ENCODE measurements at places on chromosomes 16 and 17.

DNA sequence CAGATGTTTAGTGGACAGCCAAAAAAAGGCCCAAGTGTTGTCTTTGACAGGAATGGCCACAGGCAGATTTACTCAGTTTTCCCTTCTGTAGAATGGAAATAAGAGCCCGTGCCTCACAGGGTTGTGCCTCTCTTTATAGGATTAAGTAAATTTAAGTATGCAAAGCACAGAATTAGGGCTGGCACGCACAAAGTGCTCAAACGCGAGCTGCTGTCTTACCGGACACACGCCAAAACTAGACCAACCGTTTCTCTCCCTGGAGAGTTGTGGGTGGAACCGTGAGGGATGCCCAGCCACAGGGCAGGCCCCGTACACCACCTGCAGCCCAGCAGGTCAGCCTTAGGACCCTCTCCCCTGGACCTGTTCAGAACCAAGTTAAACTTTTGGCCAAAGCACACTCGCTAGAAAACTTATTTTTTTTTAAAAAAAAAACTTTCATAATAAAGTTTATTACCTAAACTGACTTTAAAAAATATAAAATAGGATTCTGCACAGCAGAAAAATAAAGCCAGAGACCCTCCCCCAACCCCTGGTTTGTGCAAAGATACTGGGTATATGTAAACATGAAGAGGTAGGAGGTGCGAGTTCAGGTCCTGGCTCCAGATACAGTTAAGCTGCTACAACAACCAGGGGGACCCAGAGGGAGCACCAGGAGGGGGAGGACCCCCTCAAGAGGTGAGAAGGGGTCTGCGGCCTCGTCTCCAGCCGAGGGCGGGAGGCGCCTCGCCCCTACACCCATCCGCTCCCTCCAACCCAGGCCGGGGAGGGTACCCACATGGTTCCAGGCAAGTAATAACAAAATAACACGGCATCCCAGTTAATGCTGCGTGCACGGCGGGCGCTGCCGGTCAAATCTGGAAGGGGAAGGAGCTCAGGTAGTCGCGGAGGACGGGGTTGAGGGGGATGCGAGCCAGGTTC lies 1.8 kb downstream of the SOCS1 start:
- no peaks in the 10 kb centered on the region for H3K36me3 ChIP-seq
- no peak overlapping the region for H3K4me3 ChIP-seq
- H3K27ac ChIP-seq, result no peak overlapping the region
- H3K4me1 ChIP-seq, result peaks cover 10% of the 10 kb centered on the region
- no peak for DNase-seq
- no peaks in the 10 kb centered on the region for H3K27me3 ChIP-seq

GRCh38 chr16:73771196-73772064 lies 525.2 kb upstream of the PSMD7 start:
- no peak overlapping the region for H3K27ac ChIP-seq
- no peaks in the 10 kb centered on the region for H3K27me3 ChIP-seq
- DNase-seq, result no peak
- H3K4me1 ChIP-seq, result no peaks in the 10 kb centered on the region
- H3K36me3 ChIP-seq, result no peaks in the 10 kb centered on the region

- DNase-seq, result no peak
- no peaks in the 10 kb centered on the region for H3K27me3 ChIP-seq
- no peak overlapping the region for H3K4me3 ChIP-seq
- no peaks in the 10 kb centered on the region for H3K4me1 ChIP-seq
- no peak overlapping the region for H3K27ac ChIP-seq
Observed at GRCh38 chr17:9874722-9875121, 30.3 kb downstream of the RCVRN start.

DNA sequence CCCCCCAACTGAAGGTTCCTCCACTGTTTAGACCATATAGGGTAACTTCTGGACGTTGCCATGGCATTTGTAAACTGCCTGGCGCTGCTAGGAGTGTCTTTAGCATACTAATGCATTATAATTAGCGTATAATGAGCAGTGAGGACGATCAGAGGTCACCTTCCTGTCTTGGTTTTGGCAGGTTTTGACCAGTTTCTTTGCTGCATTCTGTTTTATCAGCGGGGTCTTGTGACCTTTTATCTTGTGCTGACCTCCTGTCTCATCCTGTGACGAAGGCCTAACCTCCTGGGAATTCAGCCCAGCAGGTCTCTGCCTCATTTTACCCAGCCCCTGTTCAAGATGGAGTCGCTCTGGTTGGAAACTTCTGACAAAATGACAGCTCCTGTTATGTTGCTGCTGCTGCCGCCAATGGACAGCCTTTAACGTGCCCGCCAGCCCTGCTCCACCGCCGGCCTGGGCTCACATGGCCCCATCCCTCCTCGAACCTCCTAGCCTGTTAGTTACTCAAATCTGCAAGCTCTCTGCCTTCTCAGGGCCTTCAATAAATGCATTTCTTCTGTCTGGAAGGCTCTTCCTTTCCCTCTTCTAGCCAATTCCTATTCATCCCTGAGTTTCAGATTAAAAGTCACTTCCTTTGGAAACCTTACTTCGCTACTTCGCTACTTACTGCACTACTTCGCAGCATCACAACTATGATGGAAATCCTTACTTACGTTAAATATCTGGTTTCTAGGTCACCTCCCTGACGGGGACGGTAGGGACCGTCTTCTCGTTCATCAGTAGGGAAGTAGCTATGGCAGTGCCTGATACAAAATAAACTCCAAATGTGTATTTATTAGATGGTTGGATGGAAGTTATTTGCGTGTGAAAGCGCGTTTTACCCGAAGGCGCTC lies 640 bp upstream of the NAGLU start:
- H3K27me3 ChIP-seq, result no peaks in the 10 kb centered on the region
- peaks cover 2% of the 10 kb centered on the region for H3K36me3 ChIP-seq
- H3K27ac ChIP-seq, result peak overlapping the region; percentile 79
- H3K4me1 ChIP-seq, result peaks cover 16% of the 10 kb centered on the region
- peak overlapping the region; percentile 49 for H3K4me3 ChIP-seq
